IgD-negative memory B cell (primary cell): ENCODE measurements at places on chromosomes 6 and 20. TPM values are rescaled to one million over a fixed set of nuclear protein-coding genes. Genes with fewer than 3 reads are reported as not detected.

GPR63 gene
- polyA plus RNA-seq: not detected

FAM217A gene
- not detected for polyA plus RNA-seq

ZBTB46 gene
- polyA plus RNA-seq: 0.04 TPM

SLC12A5 gene
- 0.11 TPM for polyA plus RNA-seq

SAMD10 gene
- 9.5 TPM for polyA plus RNA-seq

TMEM74B gene
- 0.80 TPM for polyA plus RNA-seq

RRAGD gene
- 1.0 TPM for polyA plus RNA-seq

TMEM170B gene
- polyA plus RNA-seq: 0.36 TPM

ENPP3 gene
- polyA plus RNA-seq: not detected

GSTA3 gene
- polyA plus RNA-seq: not detected

GPLD1 gene
- polyA plus RNA-seq: 0.95 TPM

RGS19 gene
- 202 TPM for polyA plus RNA-seq

SPAG4 gene
- polyA plus RNA-seq: 1.9 TPM
